ENCODE measurements at places on chromosomes 3 and 15. TPM values are rescaled to one million over a fixed set of nuclear protein-coding genes. Genes with fewer than 3 reads are reported as not detected.

GRCh38 chr3:26963361-26963743 lies 340.8 kb downstream of the LRRC3B start:
- no peak for DNase-seq
- H3K4me1 ChIP-seq, result no peaks in the 10 kb centered on the region
- no peak overlapping the region for H3K4me3 ChIP-seq
- no peaks in the 10 kb centered on the region for H3K27me3 ChIP-seq
- H3K36me3 ChIP-seq, result no peaks in the 10 kb centered on the region
- no peak overlapping the region for H3K27ac ChIP-seq

DNA sequence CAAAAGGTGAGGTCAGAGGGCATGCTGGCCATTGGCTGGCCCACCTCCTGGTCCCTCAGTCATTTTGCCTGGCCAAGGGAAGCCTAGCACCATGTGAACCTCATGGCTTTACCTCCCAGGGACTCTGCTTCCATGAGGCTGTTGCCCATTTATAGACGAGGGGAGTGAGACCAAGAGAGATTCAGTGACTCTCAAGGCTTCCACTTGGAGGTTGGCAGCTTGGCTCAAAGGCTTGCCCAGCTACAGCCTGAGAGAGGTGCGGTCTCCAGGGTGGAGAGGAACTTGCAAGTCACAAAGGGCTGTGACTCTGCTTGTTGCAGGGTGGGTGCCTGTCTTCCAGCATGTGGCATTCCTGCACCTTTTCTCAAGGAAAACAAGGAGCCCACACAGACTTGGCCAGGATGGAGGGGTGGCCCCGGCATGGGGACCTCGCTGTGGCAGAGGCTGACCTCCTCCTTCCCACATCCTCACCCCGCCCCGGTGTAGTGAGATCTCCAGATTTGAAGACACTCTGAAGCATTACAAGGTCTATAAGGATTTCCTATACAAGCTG lies 24.5 kb downstream of the CFAP100 start:
- H3K4me3 ChIP-seq, result no peak overlapping the region
- no peak for DNase-seq
- H3K4me1 ChIP-seq, result no peaks in the 10 kb centered on the region
- H3K27me3 ChIP-seq, result no peaks in the 10 kb centered on the region

Gene PHLDB2
- 85.6 TPM for total RNA-seq

DNA sequence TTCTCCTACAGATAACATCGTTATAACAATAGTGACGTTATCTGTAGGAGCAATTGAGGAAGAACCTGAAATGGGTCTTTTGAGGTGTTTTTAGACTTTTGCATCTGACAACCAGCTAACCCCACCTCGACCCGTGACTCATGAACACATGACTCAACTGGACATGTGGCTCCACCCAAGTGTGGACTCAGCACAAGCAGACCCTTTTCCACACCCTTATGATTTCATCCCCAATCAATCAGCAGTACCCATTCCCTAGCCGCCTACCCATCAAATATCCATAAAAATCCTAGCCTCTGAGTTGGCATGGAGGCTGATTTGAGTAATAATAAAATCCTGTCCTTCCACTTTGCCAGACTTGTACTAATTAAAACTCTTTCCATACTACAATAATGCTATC lies 255.4 kb downstream of the ARPP21 start:
- no peaks in the 10 kb centered on the region for H3K4me1 ChIP-seq
- H3K27ac ChIP-seq, result no peak overlapping the region
- no peaks in the 10 kb centered on the region for H3K27me3 ChIP-seq
- DNase-seq, result no peak
- no peaks in the 10 kb centered on the region for H3K36me3 ChIP-seq

Data from kidney (tissue), 22 donors.